ENCODE measurements at places on chromosomes 1 and 21. TPM values are rescaled to one million over a fixed set of nuclear protein-coding genes. Genes with fewer than 3 reads are reported as not detected.

The C1orf185 gene
- not detected for total RNA-seq

DNA sequence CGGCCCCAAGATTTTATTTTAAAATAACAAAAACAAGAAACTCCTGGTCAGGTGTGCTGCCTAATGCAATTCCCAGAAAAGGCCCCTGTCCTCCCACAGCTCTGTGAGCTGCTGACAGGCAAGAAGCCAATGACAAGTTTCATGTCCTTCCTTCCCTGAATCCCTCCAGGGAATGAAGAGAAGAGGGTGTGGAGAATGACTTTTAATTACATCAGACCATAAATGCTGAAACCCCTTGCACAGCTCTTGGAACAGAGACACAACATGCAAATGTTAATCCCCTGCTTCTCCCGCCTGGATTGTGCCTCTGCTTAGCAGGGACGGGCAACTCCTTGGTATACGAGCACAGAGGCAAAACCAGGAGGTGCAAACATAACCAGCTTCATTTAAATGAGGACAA is 228.1 kb upstream of the CAMK1G start:
- DNase-seq = no peak

DNA sequence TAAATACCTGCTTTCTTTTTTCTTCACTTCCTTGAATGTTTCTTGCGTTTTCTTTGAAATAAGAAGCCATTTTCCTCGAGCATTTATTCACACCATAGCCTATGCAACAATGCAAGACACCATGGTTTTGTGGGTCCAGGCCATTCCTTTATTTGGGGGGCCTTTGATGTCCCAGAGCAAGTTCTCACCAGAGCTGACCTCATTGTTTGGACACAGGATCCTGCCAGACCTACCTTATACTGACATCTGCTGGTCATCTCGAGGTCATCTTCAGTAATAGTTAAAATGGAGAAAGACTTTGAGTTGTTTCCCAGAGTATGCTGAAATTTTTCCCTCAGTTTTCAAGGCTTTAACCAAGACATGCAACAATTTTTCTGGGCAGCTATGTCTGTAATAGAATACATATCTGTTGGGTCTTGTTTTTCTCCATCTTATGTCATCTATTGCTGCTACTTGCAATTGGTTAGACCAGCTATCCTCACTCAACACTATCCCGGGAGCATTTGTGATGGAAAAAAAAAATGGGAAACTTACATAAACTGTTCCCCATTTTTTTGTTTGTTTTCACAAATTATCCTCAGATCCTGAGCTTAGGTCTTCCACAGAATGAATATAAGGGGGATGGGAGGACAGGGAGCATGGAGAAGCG is 34.0 kb upstream of the BACE2 start:
- DNase-seq = no peak

GRCh38 chr21:25188677-25189079 is 418.6 kb downstream of the MRPL39 start:
- DNase-seq = no peak

The HAPLN2 gene
- total RNA-seq = 1.0 TPM

DNA sequence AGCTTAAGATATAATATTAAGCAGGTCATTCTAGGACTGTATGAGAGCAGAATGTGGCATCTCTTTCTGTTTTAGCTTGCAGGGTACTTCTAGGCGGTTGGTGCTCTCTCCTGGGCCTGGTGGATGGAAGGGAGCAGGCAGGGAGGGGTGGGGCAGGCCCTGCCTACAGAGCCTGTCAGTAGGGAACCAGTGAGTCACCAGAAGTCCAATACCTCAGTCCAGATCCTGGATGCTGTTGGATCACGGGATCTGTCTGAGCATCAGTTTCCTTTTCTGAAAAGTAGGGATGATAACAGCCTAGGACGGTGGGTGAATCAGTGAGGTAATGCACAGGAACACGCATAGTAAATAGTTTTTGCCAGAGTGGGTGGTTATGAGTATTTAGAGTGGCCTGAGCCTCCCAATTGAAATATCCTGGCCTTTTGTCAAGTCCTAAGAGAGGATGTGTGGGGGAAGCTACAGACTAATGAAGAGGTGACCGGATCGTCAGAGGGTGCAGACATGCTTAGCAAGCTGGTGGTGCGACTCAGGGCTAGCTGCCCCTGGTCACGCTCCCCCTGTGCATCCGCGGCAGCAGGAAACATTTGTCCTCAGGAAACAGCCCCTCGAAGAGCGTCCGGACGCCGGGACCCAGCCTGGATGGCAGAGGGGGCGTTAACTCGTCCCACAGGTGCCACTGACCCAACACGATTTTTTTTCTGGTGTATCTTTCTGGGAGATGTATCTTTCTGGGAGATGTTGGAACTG is 23.9 kb downstream of the NAV1 start:
- DNase-seq = no peak

The GNAT2 gene
- not detected for total RNA-seq

The PRKAB2 gene
- total RNA-seq = 15.0 TPM

GRCh38 chr1:112458756-112459155 is 50.0 kb upstream of the WNT2B start:
- DNase-seq = no peak

The OR14K1 gene
- 0.57 TPM for total RNA-seq

GRCh38 chr1:18537386-18538306 is 56.9 kb downstream of the KLHDC7A start:
- DNase-seq = peak; percentile 40

- DNase-seq = no peak
Observed at GRCh38 chr1:35269989-35270289, 1.4 kb downstream of the ZMYM4 start.

The AGT gene
- total RNA-seq = not detected

GRCh38 chr21:45970674-45971615 is 10.6 kb upstream of the COL6A1 start:
- DNase-seq = peak; percentile 85

- DNase-seq = no peak
Observed at GRCh38 chr1:31099293-31100032, 33.9 kb upstream of the PUM1 start.

DNA sequence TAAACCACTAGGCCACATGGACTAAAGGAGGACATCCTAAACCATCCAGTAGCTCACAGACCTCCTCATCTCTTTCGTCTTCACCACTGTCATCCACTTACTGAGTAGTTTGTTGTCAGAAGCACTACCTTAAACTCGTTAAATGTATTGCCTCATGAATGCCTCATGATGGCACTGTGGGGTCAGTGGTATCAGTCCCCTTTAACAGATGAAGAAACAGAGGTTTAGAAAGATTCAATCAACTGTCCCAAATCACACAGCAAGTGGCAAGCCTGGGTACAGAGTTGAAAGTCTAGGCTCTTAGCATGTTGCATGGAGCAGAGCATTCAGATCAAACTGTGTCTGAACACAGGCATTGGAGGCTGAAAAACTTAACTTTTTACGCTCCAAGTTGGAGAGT is 183.6 kb upstream of the KIAA0040 start:
- DNase-seq = no peak

DNA sequence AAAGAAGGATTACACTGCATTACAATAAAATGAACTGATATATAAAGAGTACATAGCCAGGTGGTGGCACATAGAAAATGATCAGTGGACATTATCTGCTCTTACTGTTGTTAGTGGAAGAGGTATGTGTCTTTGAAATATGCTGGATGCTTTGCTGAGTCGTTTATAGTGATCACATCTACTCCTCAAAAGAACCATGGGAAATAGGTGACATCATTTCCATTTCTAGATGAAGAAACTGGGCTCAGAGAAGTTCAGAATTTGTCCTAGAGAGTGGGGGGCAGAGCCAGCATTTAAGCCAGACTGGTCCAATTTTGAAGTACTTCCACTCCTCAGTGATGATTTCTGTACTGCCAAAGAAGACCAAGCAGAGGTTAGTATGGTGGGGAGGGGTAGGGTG is 34.0 kb upstream of the BACH1 start:
- no peak for DNase-seq

The SOX13 gene
- total RNA-seq = 10.1 TPM

GRCh38 chr1:201515062-201515750 is 8.3 kb upstream of the CSRP1 start:
- DNase-seq = no peak

- no peak for DNase-seq
Observed at GRCh38 chr1:101379950-101380349, 143.1 kb downstream of the S1PR1 start.

DNA sequence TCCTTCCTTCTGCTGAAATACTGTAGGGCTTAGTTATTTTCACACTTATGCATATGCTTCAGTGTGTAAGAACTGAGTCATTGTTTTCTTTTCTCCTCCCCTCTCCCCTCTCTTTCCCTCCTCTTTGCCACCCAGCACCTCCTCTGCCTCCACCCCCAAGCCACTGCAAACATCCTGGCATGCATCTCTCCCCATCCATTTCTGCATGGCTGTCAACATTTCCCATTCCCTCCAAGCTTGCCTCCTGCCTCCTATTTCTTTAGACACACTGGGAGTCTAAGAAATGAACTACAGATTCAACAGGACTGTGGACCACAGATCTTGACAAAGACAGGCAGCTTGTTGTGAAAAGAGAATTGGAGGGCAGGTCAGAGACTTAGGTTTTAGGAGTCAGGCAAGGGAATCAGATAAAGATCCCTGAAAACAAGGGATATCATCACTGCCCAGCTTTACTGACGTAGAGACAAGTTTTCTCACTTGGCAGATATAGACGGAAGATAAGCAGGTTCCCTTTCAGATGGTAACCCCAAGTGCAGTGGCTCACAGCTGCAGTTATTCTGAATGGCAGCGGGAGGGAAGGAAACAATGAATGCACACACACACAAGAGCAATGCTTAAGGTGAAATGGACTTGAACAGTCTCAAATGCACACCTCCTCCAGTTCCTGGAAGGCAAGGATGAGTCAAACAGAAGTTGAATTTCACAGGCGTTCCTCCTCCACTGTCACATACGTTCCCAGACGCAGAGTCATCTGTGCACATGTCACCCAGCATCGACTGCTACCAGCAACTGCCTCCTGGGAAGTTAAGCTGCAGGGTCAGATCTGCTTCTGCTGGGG is 56.1 kb downstream of the HIVEP3 start:
- no peak for DNase-seq

- DNase-seq = no peak
Observed at GRCh38 chr1:77536813-77537212, 145.6 kb downstream of the ZZZ3 start.

DNA sequence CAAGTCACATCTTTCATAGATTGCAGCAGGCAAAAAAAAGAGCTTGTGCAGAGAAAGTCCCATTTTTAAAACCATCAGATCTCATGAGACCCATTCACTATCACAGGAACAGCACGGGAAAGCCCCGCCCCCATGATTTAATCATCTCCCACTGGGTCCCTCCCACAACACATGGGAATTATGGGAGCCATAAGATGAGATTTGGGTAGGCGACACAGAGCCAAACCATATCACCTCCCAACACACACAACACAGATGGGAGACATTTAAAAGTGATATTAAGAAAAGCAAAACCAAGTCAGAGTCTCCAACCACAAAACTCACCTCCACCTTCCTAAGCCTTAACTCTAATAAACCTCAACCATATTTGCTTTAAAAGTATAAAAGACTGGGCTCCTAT is 61.5 kb upstream of the TIAM1 start:
- no peak for DNase-seq

- DNase-seq = no peak
Observed at GRCh38 chr21:45202889-45203288, 84.8 kb downstream of the POFUT2 start.

The GNG4 gene
- total RNA-seq = 0.76 TPM

GRCh38 chr1:56331892-56332567 is 247.3 kb downstream of the PLPP3 start:
- no peak for DNase-seq

DNA sequence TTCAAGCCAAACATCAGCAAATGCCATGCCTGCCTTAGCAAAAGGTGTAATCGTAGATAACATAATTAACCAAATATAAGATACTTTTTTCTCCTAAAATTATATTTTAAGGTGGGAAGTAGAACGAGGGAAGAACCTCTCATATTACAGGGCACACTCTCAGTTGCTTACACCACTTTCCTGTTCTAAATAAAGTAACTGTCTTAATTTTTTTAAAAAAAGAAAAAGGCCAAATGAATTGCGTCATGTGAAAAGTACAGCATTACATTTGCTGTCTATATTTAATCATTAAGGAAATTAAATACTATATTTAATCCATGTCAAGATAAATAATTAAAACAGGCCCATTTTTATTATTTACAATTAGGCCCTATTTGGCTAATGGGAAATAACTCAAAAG is 23.7 kb downstream of the JAK1 start:
- DNase-seq = no peak

The TRABD2B gene
- total RNA-seq = 2.1 TPM

DNA sequence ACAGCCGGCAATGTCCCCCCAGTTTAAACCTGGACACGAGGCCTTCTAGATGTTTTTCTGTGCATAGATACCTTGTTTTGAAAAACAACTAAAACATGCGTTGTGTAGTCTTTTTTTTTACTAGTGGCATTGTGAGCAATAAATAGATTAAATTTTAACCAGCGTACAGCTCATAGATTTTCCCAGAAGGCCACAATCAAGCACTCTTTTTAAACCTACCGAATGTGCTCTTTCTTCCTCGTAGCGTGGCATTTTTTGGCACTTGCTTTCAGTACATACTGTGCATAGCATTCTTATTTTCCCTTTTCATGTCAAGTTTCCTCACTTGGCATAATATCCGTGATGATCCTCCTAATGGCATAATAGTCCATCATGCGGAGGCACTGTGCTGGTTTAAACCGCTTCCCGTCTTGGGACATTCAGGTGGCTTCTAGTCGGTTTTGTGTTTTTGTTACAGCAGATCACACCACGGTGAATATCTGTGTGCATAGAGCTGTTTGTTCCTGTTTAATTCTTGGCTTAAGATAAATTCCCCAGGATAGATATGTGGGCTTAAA is 95.3 kb downstream of the PDE9A start:
- DNase-seq = no peak

DNA sequence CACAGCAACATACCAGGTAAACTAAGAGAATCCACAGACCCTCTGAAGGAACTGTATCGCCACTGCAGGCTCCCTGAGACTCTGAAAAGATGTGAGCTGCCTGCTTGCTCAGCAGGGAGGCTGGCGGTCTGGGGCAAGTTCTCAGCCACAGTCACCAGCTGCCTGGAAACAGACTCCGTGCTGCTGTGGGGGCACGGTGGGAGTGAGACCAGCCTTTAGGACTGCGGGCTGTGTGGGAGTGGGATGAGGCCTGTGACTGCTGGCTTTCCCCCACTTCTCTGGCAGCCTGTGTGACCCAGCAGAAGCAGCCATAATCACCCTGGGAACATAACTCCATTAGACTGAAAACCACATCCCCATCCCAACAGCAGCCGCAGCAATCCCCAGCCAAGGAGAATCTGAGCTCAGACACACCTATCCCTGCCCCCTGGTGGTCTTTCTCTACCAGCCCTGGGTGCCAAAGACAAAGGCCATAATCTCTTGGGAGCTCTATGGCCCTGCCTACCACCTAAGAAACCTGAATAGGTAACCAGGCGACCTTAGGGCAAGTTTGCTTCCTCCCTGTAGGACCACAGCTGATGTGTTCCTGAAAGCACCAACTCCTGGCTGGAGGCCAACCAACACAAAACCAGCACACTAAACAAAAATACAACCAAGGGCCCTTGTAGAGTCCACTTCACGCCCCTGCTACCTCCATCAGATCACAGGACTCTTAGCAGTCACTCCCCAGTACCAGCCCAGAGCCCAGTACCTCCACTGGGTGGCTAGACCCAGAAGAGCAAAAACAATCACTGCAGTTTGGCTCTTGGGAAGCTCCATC is 151.5 kb downstream of the SMYD3 start:
- no peak for DNase-seq

The PADI3 gene
- 11.2 TPM for total RNA-seq

All from suprapubic skin (tissue), 4 donors.